ENCODE measurements at places on chromosomes 1 and 21. TPM values are rescaled to one million over a fixed set of nuclear protein-coding genes. Genes with fewer than 3 reads are reported as not detected.

Gene VAV3
- 20.4 TPM for total RNA-seq

Gene KCNE2
- total RNA-seq: 1.5 TPM

Gene PLA2G5
- 1.5 TPM for total RNA-seq

Gene SAMD11
- 15.9 TPM for total RNA-seq

Gene PAPPA2
- total RNA-seq: 0.22 TPM

Gene TAS1R1
- total RNA-seq: 0.22 TPM

Gene LDLRAD1
- not detected for total RNA-seq

Gene FALEC
- total RNA-seq: not detected

Gene VWA1
- 176 TPM for total RNA-seq

Gene RAB25
- total RNA-seq: not detected

Gene AMY2B
- 46.2 TPM for total RNA-seq

GRCh38 chr1:223500560-223501425 lies 107.6 kb downstream of the CCDC185 start:
- DNase-seq: no peak
- no peaks in the 10 kb centered on the region for H3K36me3 ChIP-seq
- H3K4me1 ChIP-seq: no peaks in the 10 kb centered on the region
- H3K27ac ChIP-seq: no peak overlapping the region

DNA sequence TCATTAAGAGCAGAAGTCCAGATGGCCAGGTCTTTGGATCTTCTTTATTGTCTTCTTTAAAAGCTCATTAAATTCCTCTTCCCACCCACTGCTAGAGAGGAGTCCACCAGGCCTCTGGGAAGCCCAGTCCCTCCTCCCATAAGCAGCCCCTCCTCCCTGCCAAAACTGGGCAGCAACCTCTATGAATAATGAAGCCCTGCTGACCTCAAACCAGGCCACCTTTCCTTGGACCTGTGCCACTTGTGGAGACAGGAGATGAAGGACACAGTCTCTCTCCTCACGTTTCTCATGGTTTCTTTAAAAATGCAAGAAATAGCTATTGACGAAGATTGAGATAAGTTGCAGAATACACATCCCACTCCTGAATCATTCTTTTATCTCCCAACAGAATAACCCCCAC lies 112.8 kb downstream of the EDEM3 start:
- H3K36me3 ChIP-seq: no peaks in the 10 kb centered on the region
- no peak for DNase-seq
- no peak overlapping the region for H3K4me3 ChIP-seq
- no peaks in the 10 kb centered on the region for H3K4me1 ChIP-seq
- no peaks in the 10 kb centered on the region for H3K27me3 ChIP-seq

DNA sequence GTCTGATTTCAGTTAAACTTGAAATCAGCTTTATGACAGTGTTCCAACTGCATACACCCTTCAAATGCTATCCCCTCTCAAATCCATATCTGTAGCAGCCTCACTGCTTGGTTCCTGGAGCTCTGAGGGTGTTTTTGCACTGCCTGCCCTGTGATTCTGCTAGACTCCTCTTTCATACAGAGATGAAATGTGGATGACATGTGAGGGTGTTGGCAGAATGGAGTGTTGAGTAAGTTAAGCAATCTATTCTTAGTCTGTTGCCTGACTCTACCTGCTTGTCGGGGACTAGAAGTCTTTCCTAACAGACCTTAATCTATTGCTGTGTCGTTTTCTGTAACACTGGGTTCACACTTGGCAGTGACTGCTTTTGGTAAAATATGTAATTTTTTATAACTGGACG lies 9.8 kb downstream of the IGSF5 start:
- no peaks in the 10 kb centered on the region for H3K36me3 ChIP-seq
- H3K4me1 ChIP-seq: no peaks in the 10 kb centered on the region
- no peak overlapping the region for H3K27ac ChIP-seq
- no peak overlapping the region for H3K4me3 ChIP-seq
- DNase-seq: no peak
- no peaks in the 10 kb centered on the region for H3K27me3 ChIP-seq

- no peaks in the 10 kb centered on the region for H3K27me3 ChIP-seq
- H3K27ac ChIP-seq: no peak overlapping the region
- DNase-seq: no peak
Measured at GRCh38 chr1:210786546-210786945, 347.4 kb downstream of the KCNH1 start.

DNA sequence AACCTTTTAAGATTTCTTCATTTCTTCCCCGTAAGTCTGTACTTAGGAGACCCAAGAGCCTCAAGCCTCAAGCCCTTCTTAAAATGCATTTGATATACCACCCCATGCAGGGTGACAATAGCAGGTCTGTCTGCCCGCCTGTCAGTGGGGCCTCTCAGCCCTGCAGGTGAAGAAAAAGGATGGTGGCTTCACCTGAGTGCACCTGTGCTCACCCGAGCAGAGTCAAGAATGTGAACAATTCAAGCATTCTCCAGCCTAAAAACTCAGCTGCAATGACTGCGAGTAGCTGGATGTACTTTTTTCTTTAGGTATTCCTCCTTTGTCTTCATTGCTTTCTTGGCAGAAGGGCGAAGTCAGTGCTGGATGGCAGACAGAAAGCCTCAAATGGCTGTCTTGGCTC lies 203.3 kb downstream of the LMX1A start:
- no peak overlapping the region for H3K4me3 ChIP-seq
- no peaks in the 10 kb centered on the region for H3K4me1 ChIP-seq
- H3K36me3 ChIP-seq: no peaks in the 10 kb centered on the region

DNA sequence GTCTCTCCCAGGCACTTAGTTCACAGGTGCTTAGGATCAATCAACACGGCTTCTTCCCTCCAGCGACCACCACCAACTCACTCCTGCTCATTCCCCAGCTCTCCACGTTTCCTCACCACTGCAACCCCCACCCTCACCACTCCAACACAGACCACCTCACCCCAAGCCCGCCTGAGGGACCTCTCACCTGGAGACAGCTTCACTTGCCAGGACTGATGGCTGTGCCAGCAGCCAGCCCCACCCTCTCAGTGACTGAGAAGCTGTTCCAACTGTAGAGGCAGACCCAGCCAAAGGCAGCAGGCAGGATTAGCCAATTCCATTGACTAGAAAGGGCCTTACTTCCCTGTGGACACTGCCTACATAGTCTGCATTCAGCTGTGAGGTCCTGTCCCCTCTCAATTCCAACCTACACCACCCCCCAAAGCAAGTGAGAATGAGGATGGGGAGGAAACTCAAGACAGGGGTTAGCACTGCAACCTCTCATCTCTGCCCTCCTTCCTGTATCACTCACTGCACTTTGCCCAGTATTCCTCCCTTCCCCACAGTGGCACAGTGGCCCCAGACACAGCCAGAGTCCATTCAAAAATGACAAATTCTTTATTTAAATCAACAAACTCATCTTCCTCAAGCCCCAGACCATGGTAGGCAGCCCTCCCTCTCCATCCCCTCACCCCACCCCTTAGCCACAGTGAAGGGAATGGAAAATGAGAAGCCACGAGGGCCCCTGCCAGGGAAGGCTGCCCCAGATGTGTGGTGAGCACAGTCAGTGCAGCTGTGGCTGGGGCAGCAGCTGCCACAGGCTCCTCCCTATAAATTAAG lies 7.6 kb downstream of the TAGLN2 start:
- no peaks in the 10 kb centered on the region for H3K27me3 ChIP-seq
- H3K36me3 ChIP-seq: peaks cover 19% of the 10 kb centered on the region
- H3K27ac ChIP-seq: no peak overlapping the region
- no peak for DNase-seq
- H3K4me1 ChIP-seq: no peaks in the 10 kb centered on the region
- H3K4me3 ChIP-seq: no peak overlapping the region

DNA sequence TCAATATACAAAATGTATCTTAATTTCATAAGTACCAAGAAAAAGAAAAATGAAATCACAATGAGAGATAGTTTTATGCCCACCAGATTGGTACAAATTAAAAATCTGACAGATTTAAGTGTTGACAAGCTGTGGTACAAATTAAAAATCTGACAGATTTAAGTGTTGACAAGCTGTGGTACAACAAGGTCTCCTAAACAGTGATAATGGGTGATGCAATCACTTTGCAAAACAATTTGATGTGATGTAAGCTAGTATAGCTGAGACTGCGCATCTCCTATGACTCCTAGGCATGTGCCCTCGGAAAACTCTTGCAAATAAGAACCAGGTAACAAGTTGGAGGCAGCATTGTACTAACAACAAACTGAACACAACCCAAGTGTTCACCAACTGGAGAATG lies 100.6 kb downstream of the LPAR3 start:
- no peaks in the 10 kb centered on the region for H3K4me1 ChIP-seq
- no peak overlapping the region for H3K4me3 ChIP-seq
- H3K27ac ChIP-seq: no peak overlapping the region

- H3K4me3 ChIP-seq: no peak overlapping the region
- no peaks in the 10 kb centered on the region for H3K27me3 ChIP-seq
- no peak overlapping the region for H3K27ac ChIP-seq
- H3K36me3 ChIP-seq: no peaks in the 10 kb centered on the region
Measured at GRCh38 chr1:47555306-47555705, 117.5 kb downstream of the FOXD2 start.

DNA sequence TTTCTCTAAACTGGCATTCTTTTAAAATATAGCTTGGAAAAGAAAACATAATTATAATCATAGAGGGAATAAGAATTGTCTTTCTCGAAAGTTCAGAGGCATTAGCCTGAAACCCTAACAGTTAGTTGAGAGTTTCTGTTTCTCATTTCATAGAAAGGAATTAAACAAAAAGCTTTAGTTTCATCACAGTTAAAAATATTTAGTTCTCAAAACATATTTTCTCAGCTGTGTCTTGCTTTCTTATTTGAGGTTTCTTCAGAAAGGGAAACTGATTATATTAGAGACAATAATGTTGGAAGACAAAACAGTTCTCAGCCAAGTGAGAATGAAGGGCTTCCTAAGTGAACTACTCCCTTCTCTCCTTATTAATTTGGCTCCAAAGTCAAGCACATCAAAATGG lies 75.4 kb upstream of the C1orf105 start:
- H3K4me3 ChIP-seq: no peak overlapping the region
- no peak for DNase-seq
- no peak overlapping the region for H3K27ac ChIP-seq
- no peaks in the 10 kb centered on the region for H3K27me3 ChIP-seq

- H3K27me3 ChIP-seq: no peaks in the 10 kb centered on the region
- peaks cover 65% of the 10 kb centered on the region for H3K4me1 ChIP-seq
- no peak for DNase-seq
- no peaks in the 10 kb centered on the region for H3K36me3 ChIP-seq
- H3K4me3 ChIP-seq: no peak overlapping the region
Measured at GRCh38 chr1:201025571-201026002, 2.1 kb upstream of the KIF21B start.

DNA sequence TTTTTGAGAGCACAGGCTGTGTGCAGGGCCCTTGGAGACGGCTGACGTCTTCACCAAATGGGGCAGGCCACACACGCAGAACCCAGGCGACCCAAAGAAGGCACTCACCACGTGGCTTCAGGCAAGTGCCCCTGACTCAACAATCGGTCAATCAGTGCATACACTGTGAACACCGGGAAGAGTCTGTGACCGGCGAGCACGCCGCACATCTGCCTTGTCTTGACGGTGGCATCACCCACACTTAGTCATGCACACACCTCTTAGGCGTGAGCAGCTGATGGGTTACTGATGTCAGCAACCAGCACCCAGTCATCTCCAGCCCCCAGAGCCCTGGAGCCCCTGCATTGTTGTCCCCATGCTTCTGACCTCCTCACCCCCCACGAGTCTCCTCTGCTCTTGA lies 4.9 kb upstream of the LRRC3 start:
- no peak for DNase-seq
- no peaks in the 10 kb centered on the region for H3K27me3 ChIP-seq
- peaks cover 5% of the 10 kb centered on the region for H3K4me1 ChIP-seq
- H3K27ac ChIP-seq: no peak overlapping the region
- H3K4me3 ChIP-seq: no peak overlapping the region

- H3K27ac ChIP-seq: no peak overlapping the region
- no peak overlapping the region for H3K4me3 ChIP-seq
- H3K4me1 ChIP-seq: no peaks in the 10 kb centered on the region
- H3K36me3 ChIP-seq: no peaks in the 10 kb centered on the region
Measured at GRCh38 chr1:204572923-204573922, 57.0 kb downstream of the MDM4 start.

DNA sequence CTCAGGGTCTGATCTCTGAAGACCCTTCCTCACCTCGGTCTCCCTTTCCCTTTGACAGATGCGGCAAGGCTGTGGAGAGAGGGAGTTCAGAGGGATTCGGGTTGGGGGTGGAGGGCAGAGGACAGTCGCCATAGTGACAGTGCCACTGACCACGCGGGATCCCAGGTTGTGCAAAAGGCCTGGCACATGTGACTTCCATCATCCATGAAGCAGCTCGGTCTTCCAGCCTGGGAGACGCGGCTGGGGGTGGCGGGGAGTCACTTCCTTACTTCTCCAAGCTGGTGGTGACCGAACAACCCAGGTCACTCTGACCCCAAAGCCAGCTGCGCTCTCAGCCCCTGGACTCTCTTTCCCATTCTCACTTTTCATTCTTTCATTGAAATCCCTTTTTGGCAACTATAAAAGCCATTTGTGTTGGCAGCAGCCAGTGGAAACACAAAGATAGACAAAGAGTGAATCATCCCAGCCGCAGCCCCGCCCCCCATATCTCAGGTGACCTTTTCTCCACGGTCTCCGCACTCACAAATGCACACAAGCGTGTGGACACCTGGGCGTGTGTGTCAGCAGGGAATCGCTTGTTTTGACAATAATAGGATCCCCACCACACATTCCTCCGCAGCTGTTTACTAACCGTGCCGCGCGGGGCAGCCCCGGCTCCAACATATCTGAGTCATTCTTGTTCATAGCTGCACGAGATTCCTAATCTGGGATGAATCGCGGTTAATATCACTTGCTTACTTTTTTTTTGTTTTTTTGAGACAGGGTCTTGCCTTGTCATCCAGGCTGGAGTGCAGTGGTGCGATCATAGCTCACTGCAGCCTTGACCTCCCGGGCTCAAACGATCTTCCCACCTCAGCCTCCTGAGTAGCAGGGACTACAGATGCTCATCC lies 68.3 kb downstream of the DHRS3 start:
- H3K27me3 ChIP-seq: no peaks in the 10 kb centered on the region
- H3K27ac ChIP-seq: peak overlapping the region; percentile 73
- peak; percentile 93 for DNase-seq
- H3K4me1 ChIP-seq: no peaks in the 10 kb centered on the region

DNA sequence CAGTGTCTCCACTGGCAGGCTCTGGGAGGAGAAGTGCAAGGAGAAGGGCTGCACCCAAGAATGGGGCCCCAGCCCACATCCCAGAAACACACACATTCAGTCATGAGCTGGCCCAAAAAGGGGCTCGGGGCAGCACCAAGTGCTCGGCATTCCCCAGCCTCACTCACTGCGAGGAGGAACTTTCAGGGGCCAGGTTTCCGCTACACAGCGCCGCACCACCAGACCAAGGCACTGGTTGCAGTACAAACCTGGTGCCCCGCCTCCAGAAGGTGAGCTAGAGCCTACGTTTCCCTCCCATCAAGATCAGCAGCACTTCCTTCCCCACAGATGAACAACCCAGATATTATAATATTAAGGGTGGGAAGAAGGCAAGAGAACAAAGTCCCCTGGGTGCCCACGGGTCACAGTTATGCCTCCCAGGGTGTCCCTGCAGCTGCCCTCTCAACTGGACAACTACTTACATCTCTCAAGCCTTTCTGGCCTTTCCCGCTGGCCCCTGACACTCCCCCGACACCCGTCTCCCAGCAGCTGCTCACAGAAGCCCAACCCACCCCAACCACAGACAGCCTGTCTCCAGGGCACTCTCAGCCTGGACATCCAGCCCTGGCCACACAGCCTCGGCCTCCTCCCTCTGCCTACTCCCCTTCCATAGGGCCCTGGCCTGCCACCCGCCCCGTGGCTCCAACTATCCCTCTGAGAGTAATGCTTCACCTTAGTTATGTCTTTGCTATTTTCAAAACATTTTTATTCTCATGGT lies 3.8 kb downstream of the PBXIP1 start:
- peaks cover 52% of the 10 kb centered on the region for H3K4me1 ChIP-seq
- no peak overlapping the region for H3K4me3 ChIP-seq
- DNase-seq: no peak
- no peak overlapping the region for H3K27ac ChIP-seq
- H3K36me3 ChIP-seq: no peaks in the 10 kb centered on the region
